Esophagus squamous epithelium (tissue), 5 donors: ENCODE measurements at places on chromosomes 5 and 9.

DNA sequence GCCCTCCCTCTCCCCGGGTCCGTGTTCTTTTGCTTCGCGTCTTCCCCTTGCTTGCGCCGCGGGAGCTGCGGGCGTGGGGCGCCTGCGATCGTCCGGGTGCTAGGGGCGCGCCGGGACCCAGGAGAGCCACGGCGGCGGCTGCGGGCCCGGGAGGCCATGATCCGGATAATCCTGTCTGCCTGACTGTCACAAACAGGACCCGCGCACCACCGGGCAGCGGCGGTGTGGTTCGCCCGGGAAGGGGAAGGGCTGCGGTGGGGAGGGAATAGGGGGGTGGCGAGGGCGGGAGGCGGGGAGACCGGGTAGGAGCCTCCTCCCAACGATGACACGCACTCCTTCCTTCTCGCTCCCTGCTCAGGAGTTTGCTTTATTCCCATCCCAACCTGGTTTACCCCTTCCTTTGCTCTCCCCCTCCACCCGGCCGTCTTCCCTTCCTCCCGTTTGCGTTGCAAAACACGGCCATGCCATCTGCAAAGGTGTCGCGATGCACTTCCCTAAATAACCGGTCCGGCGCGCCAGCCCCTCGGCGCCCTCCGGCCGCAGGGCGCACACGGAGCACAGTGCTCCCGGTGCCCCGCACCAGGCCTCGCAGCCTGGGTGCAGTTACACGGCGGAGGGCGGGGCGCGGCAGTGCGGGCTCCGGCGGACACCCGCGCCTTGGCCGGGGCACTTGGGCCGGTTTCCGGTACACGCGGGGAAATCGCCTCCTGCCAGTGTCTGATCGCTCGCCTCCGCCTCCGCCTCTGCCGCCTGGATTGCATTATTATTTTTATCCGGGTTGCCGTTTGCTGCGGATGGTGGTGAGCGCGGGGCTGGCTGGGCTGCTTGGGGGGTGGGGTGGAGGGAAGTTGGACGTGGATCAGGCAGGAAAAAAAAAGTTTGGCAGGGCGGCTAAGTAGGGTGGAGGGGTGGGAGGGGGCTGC lies 1.5 kb downstream of the SMARCA2 start:
- peak; percentile 18 for DNase-seq

DNA sequence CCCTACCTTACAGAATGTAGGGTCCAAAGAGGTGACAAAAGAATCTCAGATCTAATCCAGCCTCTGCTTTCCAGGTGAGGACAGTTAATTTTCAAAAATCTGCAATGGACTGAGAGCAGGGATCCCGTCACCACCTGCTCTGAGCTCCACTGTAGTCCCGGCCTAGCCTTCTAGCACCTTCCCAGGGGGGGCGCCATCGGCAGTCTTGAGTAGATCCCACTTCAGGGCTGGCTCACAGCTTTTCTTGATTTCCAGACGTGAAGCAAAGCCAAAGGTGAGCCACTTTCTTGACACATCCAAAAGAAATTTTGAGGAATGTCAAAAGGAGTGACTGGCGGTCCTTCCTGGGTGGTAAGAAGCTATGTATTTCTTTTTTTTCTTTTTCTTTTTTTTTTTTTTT lies 114.1 kb downstream of the SYK start:
- no peak for DNase-seq

- DNase-seq = no peak
Measured at GRCh38 chr5:68370196-68370595, 154.6 kb downstream of the PIK3R1 start.

- DNase-seq = no peak
Measured at GRCh38 chr5:17339841-17340240, 122.4 kb downstream of the BASP1 start.

DNA sequence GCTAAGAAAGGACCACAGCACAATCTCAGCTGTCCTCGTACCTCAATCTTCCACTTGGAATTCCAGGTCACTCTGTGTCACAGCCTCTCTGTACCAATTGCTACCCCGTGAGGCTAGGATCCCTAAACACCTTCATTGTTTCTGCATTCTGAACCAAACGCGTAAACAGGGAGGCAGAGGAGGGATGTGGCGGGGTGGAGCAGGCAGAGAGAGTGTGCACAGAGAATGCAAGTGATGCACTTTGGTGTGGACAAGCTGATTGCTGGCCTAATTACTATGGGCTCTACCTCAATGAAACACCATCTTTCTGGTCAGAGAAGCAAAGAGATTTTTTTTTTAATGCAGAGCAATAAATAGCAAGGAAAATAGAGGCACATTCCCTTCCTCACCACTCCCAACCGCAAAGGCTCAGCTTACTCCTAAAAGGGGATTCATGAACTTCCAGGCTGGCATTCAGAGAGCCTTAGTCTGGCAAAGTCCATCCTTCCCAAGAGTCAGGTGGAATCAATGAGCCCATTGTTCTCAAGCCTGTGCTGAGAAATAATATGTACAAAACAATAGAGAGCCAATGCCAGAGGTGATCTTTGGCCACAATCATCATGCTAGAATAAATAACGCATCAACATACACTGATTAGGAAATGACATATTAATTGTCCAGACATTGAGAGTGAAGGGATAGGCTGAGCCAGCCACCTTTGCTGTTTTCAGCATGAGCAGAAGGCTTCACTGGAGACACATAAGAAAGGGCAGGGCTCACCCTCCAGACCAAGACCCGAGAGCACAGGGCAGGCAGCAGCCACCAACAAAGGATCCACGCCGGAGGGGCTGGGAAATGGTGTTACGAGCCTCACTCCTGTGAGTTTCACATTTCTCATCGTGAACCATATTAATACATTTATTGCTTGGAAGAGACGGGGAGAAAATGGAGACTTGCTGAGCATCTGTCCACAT lies 278.8 kb downstream of the ENC1 start:
- no peak for DNase-seq

GRCh38 chr9:14391620-14392019 lies 77.7 kb upstream of the NFIB start:
- no peak for DNase-seq

- no peak for DNase-seq
Measured at GRCh38 chr5:132369007-132369473, 470 bp upstream of the SLC22A5 start.

DNA sequence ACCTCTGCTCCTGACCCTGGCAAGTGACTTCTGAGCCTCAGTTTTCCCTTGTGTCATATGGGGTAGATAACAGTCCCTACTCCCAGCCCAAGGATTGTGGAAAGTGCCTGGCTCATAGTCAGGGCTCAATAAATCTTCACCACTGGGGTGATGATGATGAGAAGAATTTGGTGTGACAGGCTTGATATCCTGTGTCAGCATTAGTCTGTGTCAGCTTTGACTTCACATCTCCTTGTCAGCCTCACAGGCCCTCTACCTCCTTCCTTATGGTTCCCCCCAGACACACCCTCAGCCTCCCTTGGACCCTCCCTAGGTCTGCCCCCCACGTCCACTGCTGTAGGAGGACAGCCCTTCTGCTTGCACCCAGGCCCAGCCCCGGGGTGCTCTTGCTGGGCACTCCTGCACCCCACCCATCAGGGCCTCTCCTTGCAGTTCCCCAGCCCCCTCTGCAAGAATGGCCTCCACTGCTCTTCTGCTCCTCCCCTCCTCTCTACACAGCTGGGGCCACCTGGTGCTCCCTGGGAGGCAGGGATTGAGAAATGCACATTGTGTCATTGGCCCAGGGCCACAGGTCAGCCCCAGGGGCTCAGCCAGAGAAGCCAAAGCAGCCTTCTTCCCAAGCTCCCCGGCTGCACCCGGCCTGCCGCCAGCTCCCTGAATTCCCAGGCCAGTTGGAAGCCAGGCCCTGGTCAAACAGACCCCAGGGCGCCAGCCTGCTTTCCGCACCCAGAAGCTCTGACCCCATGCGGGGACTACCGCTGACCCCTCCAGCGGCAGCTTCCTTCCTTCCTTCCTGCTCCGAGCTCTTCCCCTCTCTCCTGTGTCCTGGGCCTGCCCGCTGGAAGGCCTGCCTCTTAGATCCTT lies 7.7 kb downstream of the FGFR4 start:
- DNase-seq = no peak

DNA sequence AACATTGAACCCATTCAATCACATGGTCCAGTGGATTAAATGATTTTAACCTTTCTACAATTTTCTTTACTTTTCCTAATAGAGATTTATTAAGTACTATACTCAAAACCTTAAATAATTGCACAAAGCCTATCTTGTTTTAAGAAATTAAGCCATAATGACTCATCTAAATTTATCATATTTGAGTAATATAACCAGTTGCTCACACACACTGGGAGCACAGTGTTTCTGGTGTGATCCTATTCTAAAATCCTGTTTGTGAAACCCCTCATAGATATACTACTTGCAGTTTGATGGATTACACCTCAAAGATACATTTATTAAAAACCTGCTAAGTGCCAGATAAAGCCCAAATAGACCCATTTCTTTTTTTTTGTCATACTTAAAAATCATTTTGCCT lies 668.3 kb upstream of the CDH18 start:
- no peak for DNase-seq

DNA sequence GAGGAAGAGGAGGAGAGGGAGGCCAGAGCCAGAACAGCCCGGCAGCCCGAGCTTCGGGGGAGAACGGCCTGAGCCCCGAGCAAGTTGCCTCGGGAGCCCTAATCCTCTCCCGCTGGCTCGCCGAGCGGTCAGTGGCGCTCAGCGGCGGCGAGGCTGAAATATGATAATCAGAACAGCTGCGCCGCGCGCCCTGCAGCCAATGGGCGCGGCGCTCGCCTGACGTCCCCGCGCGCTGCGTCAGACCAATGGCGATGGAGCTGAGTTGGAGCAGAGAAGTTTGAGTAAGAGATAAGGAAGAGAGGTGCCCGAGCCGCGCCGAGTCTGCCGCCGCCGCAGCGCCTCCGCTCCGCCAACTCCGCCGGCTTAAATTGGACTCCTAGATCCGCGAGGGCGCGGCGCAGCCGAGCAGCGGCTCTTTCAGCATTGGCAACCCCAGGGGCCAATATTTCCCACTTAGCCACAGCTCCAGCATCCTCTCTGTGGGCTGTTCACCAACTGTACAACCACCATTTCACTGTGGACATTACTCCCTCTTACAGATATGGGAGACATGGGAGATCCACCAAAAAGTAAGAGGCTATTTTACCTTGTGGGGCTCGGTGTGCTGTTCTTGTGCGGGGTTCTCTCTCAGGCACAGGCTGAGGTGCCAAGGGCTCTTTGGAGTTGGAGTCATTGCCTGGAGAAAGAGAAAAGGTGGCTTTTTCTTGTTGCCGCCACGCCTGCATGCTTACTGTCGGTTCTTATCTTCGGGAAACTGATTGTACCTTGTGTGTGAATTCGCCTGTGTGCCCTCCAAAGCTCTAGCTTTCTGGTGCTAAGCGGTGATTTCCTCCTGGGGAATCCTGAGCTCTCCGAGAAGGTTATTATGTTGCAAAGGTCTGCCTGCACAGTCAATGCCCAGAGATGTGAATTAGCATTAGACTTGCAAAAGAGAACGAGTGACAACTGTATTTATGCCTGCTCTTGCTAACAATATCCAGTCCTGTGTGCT lies at the start of gene ISL1:
ISL1 (plus strand) TSS at position 318 of the 991 bp plus-strand sequence; CDS start at position 542, 224 bp downstream.
- DNase-seq = no peak

DNA sequence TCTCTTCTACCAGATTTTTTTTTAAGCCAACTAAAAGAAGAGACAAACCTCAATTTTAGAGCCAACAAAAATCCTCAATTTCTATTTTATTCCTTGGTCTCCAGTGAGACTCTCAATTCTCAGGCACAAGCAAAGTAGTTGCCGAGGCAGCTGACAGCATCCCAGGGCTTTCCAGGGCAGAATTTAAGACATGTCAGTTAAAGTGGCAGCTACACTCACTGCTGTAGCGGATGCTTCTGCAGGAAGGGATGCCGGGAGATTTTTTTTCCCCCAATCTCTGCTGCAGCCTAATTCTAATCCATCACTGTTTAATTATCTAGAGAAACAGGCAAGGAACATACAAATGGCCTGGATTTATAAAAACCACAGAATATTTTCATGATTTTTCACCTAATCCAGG lies 57.0 kb downstream of the TTC39B start:
- no peak for DNase-seq

- DNase-seq = no peak
Measured at GRCh38 chr9:3477236-3477834, 48.5 kb downstream of the RFX3 start.

DNA sequence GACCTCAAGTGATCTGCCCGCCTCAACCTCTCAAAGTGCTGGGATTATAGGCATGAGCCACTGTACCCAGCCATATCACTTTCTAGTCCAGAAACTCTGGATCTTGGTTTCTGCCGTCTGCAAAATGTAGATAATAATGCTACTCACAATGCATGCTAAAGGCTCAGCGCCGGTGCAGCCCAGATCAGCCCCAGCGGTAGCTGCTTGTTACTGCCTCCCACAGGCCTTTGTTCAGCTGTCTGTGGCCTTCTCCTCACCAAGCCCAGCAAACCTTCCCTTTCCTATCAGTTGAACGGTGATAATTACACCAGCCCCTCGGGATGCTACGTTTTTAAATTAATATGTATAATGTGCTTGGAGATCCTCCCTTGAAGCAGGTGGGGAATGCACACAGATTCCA lies 26.2 kb upstream of the MSX2 start:
- no peak for DNase-seq

DNA sequence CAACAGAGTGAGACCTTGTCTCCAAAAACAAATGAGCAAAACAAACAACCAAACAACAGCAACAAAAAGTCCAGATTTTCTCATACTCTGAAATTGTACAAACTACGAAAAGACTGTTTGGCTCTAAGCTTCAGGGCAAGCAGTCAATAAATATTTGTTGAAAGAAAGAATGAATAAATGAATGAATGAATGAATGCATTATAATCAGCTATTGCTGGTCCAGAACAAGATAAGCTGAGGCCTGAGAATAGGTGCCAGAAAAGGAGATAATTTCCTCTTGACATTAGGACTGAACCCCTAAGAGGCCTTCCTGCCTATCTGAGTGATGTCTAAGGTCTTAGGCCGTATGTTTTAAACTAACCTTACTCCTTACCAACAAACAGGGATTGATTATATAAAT lies 99.2 kb upstream of the IL6ST start:
- no peak for DNase-seq

GRCh38 chr9:18549772-18550171 lies 75.8 kb downstream of the ADAMTSL1 start:
- no peak for DNase-seq

DNA sequence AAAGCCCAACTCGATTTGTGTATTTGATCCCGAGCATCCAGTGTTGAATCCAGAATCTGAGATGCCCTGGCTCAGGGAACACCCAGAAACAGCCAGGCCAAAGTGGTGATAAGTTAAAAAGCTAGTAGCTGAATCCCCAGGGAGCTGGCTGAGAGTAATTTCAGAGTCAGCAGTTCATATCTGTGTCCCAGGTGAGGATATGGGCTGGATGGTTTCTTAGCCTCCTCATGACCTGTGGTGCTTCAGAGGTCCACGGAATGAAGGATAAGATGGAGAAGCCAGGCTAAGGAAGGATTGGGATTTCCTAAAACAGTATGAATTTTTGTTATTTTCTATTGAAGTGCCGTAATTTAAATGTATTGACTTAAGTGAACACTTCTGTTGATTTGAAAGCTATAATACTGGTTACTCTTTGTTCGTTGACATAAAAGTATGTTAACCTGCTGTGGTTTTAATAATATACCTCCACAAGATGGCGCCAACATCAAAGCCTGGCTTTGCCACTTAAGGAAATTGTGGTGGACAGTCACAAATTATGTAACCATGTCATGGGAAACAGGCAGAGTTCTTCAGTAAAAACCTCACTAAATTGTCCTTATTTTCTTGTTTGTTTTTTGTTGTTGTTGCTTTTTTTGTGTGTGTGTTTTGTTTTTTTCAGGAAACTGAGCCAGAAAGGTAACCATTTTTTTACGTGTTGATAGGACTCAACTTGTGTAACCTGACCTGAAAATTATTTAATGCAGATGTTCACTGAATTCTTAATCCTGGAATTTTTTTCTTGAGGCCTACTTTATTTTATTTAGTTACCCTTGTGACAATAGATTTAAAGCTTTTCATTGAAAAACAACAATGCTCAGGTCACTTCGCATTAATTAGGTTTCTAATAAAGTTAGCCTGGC lies 11.4 kb downstream of the MTAP start:
- peak; percentile 8 for DNase-seq

- no peak for DNase-seq
Measured at GRCh38 chr5:766666-767431, 17.7 kb downstream of the ZDHHC11B start.
